Iris pigment epithelial cell (primary cell): ENCODE measurements at places on chromosomes 11 and 22.

- peak; percentile 33 for DNase-seq
Observed at GRCh38 chr11:36622431-36623136, 24.5 kb upstream of the RAG2 start.

DNA sequence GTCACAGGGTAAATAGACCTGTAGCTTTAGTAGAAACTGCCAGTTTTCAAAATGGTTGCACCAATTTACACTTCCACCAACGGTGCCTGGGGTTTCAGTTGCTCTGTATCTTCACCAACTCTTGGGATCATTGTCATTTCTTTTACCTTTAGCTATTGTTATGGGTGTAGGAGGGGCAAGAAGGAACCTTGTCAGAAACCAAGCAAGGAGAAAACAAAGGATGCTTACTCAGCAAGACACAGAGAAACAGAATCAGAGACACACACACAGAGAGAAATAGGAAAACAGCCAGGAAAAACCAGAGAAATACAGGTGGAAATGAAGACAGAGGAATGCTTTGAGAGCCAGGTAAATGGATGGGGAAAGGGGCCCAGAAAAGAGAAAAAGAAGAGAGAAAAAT is 367.6 kb downstream of the MIAT start:
- no peak for DNase-seq

GRCh38 chr11:19650467-19650866 is 62.2 kb upstream of the NAV2 start:
- DNase-seq: no peak

DNA sequence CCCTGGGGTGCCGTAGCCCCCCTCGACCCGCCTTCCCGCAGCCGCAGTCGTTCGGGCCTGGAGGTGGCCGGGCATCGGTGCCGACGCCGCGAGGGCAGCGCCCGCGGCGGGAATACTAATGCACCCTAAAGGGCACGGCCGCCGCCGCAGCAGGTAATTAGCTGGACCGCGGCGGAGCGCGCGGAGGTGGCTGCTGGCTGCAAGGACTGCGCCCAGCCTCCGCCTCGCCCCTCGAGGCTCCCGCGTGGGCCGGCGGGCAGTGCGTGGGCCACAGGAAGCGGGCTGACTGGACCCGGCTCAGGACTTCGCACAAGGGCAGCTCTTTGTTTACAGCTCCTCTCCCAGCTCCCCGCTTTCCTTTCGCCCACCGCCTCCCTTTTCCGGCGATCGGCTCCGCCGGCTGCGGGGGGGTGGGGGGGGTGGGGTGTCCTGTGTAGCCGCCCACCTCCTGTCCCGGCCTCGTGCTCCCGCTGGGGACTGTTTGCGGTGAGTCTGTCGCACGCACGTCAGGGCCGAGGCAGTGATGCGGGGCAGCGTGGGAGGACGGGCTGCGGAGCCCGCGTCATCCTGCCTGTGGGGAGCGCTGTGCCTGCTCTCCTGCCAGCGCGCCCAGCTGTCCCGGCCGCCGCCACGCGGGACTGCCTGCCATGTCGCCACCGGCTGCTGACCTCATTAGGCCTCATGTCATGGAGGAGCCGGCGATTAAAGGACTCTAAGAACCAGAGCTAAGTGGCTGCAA is 53.2 kb downstream of the GRIK4 start:
- DNase-seq: peak; percentile 43

- no peak for DNase-seq
Observed at GRCh38 chr11:3198815-3199214, 19.8 kb downstream of the MRGPRG start.

DNA sequence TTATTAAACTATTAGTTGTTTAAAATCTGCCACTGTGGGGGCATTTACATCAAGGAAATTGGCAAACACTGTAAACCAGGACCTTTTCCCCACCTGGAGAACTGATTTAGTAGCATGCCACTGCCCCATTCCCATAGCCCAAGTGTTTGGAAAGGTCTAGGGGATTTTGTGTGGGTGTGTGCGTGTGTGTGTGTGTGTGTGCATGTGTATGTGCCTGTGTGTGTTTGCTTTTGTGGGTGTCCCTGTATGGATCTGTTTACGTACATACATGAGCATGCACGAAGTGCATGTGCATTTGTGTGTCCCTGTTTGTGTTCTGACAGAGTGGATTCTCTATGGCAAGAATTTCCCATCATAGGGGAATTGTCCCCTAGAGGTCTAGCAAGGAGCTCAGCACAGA is 62.7 kb upstream of the LMO1 start:
- no peak for DNase-seq

DNA sequence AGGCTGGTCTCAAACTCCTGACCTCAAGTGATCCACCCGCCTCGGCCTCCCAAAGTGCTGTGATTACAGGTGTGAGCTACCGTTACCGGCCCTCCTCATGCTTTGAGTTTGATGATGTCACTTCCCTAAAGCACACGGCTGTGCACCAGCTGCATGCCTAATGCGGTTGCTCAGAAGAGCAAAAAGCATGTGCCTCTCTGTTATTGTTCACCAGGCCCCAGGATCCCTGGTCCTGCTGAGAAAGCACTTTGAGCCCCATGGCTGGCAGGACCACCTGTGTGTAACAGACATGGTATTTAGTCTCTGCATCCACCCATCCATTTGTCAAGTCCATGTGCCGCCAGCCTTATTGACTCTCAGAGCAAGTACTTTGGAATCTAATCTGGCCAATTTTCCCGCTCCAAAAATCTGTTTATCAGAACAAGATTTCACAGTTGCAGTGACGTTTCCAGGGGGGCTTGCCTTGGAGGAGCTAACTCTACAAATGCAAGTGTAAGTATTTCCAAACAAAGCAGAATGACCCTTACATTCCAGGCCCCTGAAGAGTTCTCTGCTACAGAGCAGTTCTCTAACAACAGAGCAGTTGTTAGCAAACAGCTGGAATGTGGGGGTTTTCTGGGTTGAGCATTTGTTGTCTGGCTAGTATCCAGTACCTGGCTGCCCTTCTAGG is 89.4 kb downstream of the LDLRAD3 start:
- peak; percentile 48 for DNase-seq

DNA sequence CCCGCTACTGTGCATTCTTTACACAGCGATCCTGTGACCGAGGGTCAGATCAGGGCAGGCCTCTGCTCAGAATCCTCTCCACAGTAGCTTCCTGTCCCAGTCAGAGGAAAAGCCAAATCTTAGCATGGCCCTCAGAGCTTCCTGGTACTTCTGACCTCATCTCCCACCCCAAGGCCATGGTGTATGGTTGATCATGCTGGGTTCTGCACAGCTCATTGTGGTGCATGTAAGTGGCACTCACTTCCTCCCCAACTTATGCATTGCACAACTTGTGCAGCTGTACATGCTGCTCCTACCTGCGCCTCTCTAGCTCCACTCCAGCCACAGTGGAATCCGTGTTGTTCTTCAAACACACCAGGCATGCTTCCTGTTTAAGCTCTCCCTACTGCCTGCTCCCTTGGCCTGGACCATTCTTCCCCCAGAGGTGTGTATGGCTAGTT is 20.3 kb downstream of the BMAL1 start:
- DNase-seq: peak; percentile 34

DNA sequence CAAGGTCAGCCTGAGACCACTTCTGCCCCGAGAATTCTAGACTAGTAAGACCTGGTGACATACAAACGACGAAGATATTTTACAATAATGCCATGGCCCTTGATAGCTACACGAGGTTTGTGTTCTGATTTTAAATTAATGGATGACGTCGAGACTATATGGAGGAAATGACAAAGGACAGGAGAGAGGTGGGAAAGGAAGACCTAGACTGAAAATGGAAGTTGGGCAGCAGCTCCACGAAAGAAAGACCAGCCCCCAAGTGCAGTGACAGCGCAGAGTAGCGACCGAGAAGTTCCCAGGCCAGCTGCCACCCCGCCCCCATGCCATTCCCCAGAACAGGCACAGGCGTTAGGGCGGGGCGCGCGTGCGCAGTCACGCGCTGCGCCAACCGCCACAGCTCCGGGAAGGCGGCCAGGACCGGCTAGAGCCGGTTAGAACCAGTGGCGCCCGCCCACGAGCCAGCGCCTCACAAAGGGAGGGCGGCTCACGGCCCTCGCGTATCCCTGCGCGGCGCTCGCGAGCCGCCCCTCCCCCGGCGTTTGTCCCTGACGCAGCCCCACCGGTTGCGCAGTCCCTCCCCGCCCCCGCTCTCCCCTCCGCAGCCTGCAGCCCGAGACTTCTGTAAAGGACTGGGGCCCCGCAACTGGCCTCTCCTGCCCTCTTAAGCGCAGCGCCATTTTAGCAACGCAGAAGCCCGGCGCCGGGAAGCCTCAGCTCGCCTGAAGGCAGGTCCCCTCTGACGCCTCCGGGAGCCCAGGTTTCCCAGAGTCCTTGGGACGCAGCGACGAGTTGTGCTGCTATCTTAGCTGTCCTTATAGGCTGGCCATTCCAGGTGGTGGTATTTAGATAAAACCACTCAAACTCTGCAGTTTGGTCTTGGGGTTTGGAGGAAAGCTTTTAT is 1.5 kb upstream of the MALAT1 start:
- DNase-seq: peak; percentile 98

- DNase-seq: peak; percentile 60
Observed at GRCh38 chr22:44085743-44086270, 61.7 kb downstream of the PARVB start.

- DNase-seq: peak; percentile 65
Observed at GRCh38 chr22:20205964-20206708, 55.3 kb upstream of the CCDC188 start.

DNA sequence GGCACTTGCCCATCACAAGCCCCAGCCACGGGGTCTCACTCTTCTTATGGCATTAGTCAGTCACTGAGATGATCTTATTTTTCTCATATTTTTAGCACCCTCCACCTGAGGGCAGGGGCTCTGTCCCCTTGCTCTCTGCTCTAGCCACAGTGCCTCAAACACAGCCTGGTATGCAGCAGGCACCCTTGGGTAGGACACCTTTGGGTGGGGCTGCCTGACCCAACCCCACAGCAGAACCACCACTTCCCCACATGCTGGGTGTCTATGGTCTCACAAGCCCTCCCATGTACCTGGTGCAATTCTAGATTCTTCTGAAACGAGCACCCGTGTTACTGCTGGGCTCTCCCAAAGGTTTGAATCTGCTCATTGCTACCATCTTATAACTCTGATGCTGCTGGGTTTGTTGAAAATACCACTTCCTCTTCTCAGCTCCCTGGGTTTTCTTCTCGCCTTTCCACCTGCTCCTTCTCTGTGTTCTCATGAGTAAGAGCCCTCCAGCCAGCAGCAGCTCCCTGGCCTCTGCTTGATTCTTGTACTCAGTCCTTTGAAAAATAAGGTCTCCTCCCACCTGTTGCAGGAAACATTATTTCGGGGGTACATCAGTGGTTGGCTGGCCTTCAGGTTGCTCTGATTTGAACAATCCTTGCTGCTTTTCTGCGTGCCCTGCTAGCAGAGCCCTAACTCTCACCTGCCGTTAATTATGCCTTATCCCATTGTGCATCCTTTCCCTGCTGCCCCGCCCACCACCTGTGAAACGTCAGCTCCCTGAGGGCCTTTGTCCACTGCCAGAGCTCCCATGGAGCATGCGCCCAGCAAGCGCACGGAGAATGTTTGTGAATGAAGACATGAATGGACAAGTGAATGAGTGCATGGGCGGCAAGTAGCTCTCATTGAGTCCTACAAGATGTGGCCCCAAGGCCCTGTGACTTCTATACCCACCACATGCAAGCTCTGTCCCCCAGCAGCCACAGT is 1181.6 kb downstream of the TBC1D22A start:
- DNase-seq: no peak

DNA sequence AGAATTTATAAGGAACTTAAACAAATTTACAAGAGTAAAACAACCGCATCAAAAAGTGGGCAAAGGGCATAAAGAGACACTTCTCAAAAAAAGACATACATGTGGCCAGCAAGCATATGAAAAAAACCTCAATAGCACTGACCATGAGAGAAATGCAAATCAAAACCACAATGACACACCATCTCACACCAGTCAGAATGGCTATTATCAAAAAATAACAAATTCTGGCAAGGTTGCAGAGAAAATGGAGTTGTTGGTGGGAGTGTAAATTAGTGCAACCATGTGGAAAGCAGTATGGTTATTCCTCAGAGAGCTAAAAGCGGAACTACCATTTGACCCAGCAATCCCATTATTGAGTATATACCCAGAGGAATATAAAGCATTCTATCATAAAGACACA is 866.8 kb upstream of the TENM4 start:
- no peak for DNase-seq
